ENCODE measurements at places on chromosomes 3 and 15.

DNA sequence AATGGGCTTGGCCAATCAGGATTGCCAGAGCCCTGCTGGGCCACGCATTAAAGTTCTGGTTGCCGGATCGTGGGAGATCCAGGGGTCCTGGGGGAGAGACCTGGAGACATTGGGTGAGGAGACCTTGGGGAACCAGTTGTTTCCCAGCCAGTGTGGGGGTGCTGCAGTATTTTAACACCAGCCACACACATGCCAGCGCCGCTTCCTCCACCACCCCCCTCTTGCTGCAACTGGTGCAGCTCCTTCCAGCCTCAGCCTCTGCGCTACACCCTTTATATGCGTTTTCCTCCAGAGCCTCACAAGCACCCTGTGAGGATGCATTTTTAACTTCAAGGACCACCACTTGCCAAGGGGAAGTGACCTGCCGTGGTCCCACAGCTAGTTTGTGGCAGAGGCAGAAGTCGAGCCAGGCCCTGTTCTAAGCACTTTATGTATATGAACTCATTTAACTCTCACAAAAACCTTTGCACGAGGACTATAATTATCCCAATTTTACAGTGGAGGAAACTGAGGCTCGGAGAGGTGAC is 29.4 kb upstream of the GRIP2 start:
- DNase-seq: no peak

DNA sequence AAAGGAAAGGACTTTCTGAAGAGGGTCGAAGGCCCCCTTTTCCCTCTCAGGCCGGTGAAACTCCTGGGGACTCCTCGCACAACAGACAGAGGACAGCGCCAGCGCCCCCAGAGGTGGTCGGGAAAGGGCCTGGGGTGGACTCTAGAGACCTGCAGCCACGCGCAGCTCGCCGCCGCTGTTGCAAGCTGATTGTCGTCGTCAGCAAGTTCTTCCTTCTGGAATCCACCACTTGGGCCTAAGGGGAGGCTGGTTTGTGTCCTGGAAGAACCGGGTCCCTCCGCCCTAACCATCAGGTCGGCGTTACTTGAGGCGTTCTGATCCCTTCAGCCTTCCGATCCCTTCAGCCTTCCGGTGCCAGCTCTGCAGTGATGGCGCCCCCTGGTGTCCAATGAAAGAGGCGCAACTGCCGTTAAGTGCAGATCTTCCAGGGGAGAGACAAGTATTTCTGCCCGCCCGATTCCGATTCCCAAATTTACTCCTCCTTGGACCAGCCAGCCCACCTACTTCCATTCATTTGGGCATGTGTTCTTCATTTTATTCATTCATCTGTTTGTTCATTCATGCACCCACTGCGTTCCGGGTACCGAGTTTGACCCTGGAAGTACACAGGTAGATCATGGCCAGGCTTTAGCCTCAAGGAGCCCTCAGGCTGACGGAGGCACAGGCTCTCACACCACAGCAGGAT is 77.2 kb upstream of the SLC6A11 start:
- peak; percentile 85 for DNase-seq

DNA sequence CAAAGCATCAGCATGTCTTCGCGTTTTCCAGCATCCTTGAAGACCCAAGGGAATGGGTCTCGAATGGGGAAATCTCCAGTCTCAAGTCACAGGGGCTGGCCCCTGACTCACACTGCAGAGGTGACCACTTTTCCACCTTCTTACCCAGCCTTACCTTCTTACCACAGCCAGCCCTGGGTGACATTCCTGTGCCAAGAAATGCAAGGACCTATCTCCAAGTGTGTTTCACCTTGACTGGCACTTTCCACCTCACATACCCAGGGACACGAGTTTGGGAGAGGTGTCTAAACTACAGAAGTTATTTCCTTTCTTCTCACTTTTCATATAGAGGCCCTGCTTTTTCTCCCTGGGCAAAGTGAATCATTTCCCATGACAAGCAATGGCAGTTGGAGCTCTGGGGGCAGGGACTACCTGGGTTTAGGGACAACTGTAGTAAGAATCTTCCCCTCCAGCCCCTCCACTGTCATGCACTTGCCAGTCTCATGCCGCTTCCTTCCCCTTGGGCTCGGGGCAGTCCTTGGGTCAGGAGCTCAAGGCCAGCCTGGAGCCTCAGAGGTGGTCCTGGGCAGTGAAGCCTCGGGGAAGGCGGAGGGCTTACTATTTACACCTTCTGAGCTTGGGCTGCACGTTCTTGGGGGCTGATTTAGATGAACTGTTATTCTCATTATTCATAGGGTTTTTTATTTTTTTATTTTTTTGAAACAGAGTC is 16.8 kb downstream of the PAQR5 start:
- DNase-seq: peak; percentile 36

- no peak for DNase-seq
Observed at GRCh38 chr3:97692831-97693230, 71.7 kb upstream of the ARL6 start.

DNA sequence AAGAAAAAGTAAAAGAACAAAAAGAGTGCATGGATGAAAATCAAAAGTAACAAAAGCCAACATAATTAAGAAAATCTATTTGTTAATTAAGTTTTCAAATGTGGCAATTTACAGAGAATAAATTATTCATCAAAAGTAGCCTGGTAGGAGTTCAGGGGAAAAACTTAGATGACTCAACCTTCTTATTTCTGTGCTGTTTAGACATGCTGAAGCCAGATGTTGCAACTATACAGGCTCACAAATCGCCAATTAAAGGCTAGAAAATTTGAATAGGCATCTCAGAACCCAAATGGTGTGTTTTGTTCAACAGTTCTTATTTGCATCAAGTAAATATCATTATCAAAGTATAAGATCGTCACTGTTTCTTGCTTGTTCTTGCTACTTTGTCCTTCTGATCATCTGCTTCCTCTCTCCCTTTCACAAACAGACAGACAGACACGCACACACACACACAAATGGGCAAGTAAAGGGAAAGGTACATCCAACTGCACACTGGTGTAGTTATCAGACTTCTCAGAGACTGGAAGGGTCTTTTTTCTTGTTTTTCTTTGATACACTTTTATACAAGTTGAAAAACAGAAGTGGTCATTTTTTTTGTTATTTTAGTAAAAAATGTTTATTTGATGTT is 572.2 kb downstream of the MECOM start:
- DNase-seq: no peak

DNA sequence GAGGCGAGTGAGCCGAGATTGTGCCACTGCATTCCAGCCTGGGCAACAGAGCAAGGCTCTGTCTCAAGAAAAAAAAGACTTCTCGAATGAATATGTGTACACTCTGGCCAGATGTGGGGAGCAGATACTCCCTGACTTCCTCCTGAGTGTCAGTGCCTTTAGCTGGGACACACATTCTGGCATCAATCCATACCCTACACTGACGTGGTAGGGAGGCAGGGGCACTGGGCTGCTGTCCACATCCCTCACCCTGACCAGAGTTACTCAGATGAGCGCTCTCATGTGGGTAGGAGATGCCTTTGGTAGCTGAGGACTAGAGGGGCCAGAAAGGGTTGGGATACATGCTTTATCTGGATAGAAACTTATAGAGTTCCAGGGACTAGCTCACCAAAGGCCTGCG is 15.6 kb downstream of the LIMD1 start:
- DNase-seq: no peak

GRCh38 chr15:91032919-91033803 is 10.8 kb upstream of the VPS33B start:
- peak; percentile 84 for DNase-seq

GRCh38 chr3:74054566-74054965 is 429.8 kb upstream of the PDZRN3 start:
- no peak for DNase-seq

Data from cardiac septum (tissue), 1 donor.